ENCODE measurements at places on chromosomes 2 and 18. TPM values are rescaled to one million over a fixed set of nuclear protein-coding genes. Genes with fewer than 3 reads are reported as not detected.

DNA sequence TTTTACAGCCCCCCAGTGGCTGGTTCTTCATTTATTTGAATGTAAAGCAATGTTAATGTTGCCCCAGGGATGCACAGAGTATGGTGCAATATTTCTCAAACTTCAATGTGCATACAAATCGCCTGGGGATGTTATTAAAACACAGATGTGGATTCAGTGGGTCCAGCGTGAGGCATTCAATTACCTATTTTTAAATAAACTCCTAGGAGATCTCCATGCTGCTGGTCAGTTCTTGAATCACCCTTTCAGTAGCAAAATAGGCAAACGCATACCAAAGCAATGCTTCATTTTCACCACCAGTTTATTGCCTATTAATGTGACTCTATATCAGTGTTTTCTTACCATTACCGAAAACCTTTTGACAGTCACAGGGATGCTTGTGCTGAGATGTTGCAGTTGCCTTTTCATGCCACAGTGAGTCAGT, 530.7 kb downstream of the CBLN2 start:
- no peak for DNase-seq

DNA sequence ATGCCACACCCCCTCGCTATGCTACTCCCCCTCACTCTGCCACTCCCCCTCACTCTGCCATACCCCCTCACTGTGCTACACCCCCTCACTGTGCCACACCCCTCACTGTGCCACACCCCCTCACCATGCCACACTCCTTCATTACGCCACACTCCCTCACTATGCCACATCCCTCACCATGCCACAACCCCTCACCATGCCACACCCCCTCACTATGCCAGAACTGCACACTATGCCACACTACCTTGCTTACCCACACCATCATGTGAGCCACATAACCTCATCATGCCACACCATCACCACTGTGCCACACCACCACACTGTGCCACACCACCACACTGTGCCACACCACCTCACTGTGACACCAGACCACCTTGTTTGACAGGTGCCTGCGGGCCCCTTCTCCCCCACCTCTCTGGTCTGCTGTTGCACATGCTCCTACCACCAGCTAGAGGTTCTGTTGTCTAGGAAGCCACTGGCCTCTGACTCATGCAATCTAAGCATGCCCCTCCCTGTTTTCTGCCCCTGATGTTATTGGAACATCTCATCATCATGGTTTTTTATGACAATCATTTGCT, 22.0 kb downstream of the MARCHF4 start:
- peak; percentile 81 for DNase-seq

Gene SERPINB7
- 100 TPM for total RNA-seq

- DNase-seq = peak; percentile 12
Measured at GRCh38 chr2:161170377-161170776, 10.1 kb downstream of the TANK start.

GRCh38 chr2:112912403-112912802, 1.4 kb downstream of the IL37 start:
- DNase-seq = no peak

GRCh38 chr2:198374375-198375082, 570.1 kb downstream of the PLCL1 start:
- peak; percentile 70 for DNase-seq

DNA sequence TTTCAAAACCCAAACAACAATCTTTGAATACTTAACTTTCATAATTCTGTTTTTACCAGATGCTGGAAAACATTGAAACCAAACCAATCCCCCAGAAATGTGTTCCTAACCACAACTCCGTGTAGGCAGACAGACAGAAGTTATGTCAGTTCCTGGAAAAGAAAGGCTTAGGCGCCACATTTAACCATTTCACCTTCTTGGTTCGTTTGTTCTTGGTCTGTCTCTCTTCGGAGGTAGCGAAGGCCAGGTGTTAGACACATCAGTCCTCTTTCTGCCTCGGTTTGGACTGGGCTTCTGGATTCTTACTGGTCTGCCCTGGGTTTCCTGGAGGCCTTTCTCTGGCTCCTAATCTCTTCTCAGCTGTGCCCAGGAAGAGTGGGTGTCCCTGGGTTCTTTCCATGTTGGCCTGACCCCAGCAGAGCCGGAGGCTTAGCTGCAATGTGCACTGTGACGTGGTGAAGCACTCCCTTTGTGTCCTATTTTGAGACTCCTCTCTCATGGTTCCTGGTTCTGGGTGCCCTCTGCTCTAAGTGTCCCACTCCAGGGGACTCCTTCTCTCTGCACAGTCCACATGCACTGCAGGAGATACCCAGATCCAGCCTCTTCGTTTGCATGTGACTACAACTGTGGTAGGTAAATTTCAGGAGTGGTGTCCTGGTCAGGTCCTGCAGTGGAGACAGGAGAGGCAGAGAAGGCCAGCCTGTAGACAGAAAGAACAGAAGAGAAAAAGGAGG, 23.1 kb upstream of the RAB31 start:
- DNase-seq = peak; percentile 64

GRCh38 chr2:99217929-99218501, 37.0 kb downstream of the MRPL30 start:
- peak; percentile 2 for DNase-seq

- DNase-seq = no peak
Measured at GRCh38 chr18:48165111-48165866, 234.8 kb upstream of the SMAD2 start.

Gene PCARE
- not detected for total RNA-seq

DNA sequence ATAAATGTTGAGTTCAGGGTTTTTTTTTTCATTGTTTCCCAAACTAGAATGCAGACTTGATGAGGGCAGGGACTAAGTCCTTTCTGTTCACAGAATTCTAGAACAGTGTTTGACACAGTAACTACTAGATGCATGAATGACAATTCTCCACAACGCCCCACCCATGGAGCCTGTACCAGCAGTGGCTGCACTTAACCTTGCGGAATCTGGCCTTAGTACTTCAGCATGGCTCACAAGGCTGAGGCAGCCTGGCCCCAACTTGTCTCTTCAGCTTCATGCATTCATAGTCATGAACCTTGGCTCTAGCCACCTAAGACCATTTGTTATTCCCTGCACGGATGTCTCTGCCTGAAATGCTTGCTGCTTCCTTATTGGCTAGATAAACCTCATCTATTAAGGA, 29.5 kb upstream of the MSGN1 start:
- DNase-seq = no peak

DNA sequence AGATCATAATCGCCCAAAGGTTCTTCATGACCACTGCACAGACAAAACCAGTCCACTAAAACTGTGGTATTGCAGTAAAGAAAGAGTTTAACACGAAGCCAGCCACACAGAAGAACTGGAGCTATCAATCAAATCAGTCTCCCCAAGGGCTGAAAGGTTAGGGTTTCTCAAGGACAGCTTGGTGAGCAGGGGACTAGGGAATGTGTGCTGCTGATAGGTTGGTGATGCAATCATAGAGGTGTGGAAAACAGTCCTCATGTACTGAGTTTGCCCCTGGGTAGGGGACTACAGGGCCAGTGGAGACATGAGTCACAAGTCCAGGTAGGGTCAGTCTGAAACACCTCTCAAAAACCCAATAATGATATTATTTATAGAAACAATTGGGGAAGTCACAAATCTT, 27.3 kb upstream of the FEZ2 start:
- no peak for DNase-seq

GRCh38 chr2:26636935-26637334, 4.2 kb downstream of the CIB4 start:
- DNase-seq = no peak

DNA sequence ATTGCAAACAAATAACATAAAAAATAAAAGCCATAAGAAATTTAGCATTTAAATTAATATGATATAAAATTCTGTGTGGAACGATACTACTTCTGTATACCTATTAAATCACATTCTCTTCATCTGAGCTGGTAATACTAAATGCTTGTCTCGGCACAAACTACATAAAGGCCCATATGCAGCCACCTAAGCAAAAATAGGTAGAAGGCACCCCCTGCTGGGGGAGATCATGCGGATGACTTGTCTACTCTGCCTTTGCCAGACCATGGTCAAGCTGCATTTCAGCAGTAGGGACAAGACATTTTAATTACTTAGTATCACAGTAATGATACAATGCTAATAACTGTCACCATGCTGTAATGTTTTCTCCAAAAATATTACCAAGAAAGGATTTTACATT, 108.0 kb downstream of the CDH19 start:
- DNase-seq = no peak

Gene CABLES1
- total RNA-seq = 5.7 TPM

DNA sequence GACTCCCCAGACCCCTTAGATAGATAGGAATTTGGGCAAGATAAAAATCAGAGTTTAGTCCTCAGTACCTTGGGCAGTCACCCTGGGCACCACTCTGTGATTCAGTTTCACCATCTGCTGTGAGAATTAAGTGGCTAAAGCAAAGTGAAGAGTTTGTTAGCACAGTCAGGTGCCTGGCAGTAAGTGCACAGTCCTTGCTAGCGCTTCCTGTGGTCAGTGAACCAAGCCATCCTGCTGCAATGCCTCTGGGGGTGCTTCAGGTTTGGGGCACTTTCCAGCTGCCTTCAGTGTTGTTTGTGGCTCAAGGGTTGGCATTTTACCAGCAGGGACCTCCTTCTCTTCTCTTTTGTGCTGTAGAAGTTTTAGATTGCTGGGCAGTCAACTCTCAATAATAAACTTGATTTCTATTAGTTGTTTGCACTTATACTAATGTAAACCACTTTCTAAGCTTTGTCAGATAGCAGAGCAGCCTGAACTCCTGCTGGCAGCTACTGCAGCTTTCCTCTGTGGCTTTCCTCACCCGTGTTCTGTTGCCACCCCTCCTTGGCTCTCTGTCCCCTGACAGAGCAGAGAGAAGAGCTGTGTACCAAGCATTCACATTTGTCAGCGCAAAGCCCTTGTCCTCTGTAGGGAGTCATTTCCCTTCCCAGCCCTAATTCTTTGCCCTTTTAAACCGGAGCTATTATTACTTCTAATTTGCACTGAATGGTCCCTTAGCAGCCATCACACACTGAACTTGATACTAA, 48.4 kb upstream of the RMP24 start:
- DNase-seq = no peak

Gene CHRNG
- not detected for total RNA-seq

DNA sequence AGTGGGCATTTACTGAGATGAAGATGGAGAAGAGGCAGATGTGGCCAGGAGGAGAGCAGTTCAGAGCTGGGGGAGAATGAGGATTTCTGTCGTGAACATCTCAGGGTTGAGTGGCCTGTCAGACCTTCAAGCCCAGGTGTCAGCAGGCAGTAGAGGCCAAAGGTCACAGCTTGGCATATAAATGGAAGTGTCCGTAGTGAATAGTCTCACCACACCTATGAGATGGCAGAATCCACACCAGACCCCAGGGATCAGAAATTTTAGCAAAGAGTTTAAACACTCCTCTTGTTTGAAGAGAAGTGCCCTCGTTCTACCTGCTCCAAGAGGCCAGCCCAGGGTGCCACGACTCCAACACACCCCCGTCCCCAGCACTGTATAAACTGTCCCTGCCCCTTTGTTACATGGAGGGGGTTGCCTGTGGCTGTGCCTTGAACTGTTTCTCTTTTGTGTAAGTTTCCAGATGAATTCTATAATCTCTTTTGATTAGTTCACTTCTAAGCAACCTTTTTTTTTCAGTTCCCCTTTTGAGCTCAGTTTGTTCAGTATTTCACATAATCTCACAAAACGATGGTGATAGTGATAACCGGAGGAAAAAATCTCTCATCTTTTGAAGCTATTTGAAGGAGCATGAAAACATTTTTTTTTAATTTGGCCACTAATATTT, 69.0 kb upstream of the TTC39C start:
- no peak for DNase-seq

- peak; percentile 47 for DNase-seq
Measured at GRCh38 chr2:98601532-98602132, 6.7 kb downstream of the COA5 start.

DNA sequence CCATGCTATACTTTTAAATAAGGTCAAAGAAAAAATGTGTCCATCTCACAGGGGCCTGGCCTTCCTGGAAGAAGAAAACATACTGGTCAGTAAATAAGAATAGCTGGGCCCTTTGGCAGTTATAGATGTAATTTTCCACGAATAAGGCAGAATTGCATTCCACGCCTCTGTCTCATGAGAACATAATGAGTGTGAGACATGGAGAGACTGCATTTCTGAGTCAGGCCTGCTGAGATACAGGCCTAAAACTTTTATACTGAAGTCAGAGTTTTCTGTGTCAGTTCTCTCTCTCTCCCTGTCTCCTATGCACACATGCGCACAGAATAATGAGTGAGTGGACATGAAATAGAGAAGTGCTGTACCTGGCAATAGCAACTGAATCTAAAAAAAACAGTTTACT, 20.4 kb upstream of the IL1R1 start:
- DNase-seq = peak; percentile 95

DNA sequence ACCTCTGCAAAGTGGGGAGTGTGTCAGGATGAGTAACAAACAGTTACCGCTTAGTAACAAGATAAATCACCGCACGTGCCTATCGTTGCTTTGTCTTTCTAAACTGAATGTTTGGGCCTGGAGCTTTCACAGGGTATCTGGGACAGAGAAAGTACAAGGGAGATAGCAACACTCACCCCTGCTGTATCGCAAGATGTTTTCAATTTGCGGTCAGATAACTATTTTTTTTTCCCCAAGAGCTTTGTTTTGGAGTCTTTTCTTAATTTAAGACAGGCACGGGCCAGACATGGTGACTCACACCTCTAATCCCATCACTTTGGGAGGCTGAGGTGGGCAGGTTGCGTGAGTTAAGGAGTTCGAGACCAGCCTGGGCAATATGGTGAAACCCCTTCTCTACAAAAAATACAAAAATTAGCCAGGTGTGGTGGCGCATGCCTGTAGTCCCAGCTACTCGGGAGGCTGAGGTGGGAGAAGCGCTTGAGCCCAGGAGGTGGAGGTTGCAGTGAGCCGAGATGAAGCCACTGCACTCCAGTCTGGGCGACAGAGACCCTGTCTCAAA, 146.6 kb downstream of the GBX2 start:
- DNase-seq = no peak

Gene RAPH1
- total RNA-seq = 13.1 TPM

DNA sequence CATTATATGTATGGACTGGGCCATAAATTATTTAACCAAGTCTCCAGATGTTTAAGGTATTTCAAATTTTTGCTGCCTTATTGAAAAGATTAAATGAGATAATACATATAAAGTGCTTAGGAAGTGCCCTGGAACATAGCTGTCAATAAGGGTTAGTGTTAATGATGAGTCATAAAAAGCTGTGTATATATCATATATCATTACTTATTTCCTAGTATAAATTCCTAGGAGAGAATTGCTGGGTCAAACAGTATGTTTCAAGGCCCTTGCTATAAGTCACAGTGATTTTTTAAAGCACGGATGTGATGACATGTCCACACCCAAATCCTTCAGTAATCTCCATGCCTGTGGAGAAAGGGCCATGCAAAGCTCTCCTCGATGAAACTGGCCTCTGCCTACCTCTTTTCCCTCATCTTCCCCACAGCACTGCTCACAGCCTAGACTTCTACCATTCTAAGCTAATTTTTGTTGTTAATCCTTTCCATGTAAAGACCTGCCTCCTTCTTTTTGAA, 8.5 kb downstream of the ZNF2 start:
- DNase-seq = peak; percentile 25
